RPMI7951 (cell line): ENCODE measurements at places on chromosomes 7 and 10. TPM values are rescaled to one million over a fixed set of nuclear protein-coding genes. Genes with fewer than 3 reads are reported as not detected.

GRCh38 chr7:150940431-150941102, 37.6 kb downstream of the KCNH2 start:
- no peak for DNase-seq

Gene MRC1
- total RNA-seq = not detected in 2 replicates

GRCh38 chr7:41889472-41889871, 186.6 kb upstream of the INHBA start:
- peak; percentile 68 for DNase-seq

Gene CXCL12
- 29.0 and 30.3 TPM in 2 replicates for total RNA-seq

DNA sequence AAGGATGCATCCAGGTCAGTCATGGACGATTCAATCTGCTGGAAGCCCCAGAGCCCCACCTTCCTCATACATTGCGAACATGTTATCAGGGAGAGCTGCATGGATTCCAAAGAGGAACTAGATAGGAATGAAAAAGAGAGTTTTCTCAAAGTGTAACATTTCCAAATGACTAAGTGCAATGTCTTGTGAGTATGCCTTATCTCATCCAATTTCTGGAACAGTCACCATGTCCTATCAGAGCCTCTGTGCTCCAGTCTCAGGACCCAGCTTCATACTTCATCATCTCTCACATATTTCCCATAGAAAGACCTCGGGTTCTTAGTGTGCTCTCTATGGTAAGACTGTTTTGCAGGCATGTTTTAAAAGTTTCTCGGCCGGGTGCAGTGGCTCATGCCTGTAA, 26.8 kb downstream of the ZC3HC1 start:
- DNase-seq = no peak

Gene DNAJC2
- total RNA-seq = 16.8 and 22.1 TPM in 2 replicates

Gene SUN3
- not detected in 2 replicates for total RNA-seq

DNA sequence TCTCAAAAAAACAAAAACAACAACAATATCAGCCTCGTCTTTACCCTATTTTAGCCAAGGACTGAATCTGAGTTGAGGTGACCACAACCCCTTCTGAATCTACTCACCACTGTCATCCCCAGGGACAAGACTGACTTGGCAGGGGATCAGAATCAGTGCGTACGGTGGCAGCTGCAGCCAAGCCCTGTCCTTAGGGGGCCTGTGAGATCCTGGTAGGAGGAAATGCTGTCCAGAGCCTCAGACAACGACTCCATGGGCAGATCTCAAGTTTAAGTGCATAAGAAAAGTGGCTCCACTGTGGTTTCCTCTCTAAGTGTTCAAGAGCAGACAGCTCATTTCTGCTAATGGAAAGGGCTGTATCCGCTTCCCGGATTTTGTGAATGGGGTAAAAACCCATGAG, 22.4 kb upstream of the CYTH3 start:
- DNase-seq = no peak

DNA sequence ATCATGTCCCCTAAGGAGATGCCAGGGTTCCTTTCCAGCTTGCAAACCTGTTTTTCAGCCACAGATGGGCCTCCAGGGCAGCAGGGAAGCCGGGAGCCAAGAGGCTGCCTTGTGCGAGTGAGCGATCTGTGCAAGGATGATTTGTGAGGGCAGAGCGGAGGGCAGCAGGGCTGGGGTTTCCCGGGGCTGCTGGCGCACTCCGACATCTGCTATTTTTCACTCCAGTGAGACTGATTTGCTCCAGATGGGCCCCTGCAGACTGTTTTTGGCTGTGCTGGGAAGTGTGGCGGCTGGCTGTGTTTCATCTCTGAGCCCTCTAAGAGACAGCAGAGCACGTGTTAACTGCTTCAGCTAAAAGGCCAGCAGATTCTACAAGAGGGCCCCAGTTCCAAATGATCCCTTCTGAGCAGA, 466.2 kb downstream of the TYW1 start:
- peak; percentile 73 for DNase-seq

Gene ZNF467
- total RNA-seq = not detected in 2 replicates

Gene ASAH2B
- total RNA-seq = 3.2 and 6.6 TPM in 2 replicates

DNA sequence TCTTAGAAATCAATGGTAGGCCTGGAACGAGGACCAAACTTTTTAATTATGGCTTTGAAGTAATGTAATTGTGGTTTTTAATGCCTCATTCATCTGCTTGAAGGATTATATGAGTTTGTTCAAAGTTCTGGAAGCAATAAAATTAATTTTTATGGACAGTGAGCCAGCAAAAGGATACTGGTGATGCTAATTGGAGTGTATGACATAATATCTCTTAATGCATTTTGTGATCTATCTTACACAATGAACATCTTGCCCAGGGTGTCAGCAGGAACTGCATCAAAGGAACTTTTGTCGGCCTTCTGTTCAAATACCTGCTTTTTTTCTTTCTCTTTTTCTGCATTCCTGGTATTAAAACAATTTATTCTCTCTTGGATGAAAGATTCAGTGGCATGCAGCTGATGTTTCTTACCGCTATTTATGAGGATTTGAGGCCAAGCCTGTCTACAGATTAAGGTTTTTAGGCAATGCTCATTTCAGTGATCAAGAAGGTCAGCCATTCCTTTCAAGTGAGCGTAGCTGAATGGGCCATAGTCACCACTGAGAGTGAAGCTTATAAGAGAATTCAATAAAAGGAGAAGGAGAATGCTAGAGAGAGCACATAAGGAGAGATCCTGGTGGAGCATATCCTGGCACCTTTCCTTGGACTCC, 974.8 kb downstream of the SORCS3 start:
- no peak for DNase-seq
